Stimulated activated CD8-positive, alpha-beta memory T cell treated with anti-CD3 and anti-CD28 coated beads, Interleukin-15, amount 100 ng/mL, for 24 hours (primary cell): ENCODE measurements at places on chromosomes 6 and 20.

GRCh38 chr6:89045011-89045387 lies 35.6 kb upstream of the PNRC1 start:
- DNase-seq, result no peak

DNA sequence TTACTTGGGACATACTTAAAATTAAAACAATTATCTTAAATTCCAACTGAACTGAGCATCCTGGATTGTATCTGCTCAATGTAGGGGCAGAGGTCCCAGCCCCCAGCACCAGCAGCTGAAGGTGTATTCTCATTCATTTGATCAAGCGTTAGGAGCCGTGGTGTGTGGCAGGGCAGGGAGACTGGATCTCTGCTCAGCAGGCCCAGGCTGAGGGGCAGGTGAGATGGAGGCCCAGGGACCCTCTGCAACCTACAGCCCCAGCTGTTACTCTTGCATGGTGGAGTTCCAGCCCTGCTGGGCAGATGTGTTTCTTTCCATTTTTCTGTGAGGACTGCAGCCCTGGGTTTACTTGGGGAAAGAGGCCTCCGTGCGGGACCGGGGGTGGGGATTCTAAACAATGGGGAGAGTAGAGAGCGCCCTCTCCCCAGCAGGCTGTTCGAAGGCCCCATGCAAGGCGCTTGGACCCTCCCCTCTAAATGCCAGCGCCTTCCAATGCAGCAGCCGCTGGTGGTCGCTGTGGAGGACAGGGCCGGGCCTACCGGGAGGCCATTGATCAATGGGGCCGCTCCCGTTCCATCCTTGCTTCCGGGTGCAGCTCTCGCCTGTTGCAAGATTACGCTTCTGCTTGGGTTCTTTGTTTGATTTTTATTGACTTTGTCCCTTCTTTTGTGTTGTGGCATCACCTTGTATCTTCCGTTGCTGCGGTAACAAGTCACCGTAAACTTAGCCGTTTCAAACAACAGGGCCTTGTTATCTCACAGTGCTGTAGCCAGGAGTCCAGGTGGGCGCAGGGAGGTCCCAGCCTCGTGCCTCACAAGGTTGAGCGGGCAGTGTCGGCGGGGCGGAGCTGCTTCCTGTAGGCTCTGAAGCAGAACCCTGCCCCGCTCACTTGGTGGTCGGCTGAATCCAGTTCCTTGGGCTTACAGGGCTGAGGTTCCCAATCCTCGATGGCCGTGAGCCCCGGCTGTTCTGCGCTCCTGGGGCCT lies 134.8 kb upstream of the PHACTR3 start:
- no peak for DNase-seq

DNA sequence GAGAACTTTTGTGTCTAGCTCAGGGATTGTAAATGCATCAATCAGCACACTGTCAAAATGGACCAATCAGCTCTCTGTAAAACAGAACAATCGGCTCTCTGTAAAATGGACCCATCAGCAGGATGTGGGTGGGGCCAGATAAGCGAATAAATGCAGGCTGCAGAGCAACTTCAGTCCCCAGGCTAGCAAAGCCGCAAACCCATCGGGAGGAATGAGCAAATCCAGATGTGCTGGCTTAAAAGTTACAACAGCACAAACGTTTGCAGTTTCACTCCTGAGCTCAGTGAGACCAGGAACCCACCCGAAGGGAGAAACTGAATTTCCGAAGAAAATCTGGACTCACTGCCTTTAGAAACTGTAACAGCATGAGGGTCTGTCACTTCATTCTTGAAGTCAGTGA lies 21.9 kb upstream of the MBOAT1 start:
- no peak for DNase-seq

- DNase-seq, result peak; percentile 8
These were observed 31.9 kb downstream of the NSFL1C start for GRCh38 chr20:1434571-1435336.

DNA sequence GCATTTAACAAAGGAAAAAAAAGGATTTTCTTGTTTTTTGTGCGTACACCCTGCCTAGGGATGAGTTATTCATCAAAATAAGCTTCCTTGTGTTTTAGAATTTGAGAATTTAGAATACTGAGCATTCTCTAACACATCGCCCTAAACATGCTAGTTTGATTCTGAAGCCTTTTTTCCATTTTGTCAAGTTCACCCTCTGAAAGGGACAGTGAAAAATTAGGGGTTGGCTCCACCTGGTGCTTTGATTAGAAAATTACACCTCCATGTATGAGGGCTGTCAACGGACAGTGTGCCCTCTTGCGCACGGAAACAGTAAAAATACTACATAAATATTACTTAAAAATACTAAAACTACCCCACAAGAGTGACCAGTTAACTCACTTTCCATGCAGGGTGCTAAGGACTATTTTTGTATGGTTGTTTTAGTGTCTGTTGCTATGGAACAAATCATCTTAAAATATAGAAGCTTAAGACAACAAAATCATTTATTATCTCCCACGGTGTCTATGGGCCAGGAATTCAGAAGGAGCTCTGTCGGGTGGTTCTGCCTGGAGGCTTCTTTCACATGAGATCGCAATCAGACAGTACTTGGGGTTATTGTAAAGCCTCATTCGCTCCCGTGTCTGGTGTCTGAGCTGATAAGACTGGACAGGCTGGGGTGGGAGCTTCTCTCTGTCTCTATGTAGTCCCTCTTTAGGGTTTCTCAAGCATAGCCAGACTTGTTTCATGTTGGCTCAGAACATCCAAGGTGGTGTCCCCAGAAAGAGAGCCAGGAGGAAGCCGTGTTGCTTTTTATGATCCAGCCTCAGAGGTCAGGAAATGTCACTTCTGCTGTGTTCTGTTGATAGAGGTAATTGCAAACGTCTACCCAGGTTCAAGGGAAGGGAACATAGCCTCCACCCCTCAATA lies 41.1 kb upstream of the TMEM170B start:
- DNase-seq, result no peak

GRCh38 chr20:43682446-43682845 lies 15.5 kb downstream of the MYBL2 start:
- no peak for DNase-seq

- DNase-seq, result no peak
These were observed 40.9 kb upstream of the CITED2 start for GRCh38 chr6:139415365-139415764.

DNA sequence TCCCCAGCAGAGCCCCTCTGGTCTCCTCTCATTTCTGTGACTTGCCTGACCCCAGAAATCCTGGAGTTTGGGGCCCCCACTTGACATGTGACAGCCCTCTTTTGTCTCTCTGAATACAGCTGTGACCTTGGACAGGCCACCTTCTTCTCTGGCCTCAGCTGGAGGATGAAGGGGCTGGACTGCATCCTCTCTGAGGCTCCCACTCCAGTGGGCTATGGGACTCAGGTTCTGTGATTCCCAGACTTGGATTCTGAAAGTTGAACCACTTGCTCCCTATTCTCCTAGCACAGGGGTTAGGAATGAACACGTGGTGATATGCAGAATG lies 9.1 kb downstream of the BPIFB3 start:
- no peak for DNase-seq

- DNase-seq, result no peak
These were observed 101.0 kb downstream of the NRN1 start for GRCh38 chr6:5905431-5906339.

DNA sequence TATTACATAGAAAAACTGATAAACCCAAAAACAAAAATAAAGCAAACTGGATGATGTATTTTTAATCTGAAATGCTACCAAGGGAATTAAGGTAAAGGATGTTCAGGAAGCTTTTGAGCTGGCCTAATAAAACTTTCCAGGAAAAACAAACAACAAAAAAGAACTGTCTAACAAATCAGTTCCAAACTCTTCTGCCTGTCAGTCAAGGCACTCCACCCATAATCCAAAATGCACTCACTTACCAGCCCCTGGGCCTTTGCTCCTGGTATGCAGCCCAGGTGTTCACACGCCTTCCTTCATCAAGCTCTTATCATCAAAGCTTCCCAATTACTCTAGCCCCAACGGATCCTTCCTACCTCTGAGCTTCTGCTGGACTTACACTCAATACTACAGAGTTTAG lies 3.7 kb downstream of the EXOC2 start:
- no peak for DNase-seq

GRCh38 chr6:138107078-138107751 lies at the start of gene PERP:
Gene PERP (minus strand): TSS chr6:138107419. CDS start chr6:138107340, 79 bp downstream.
- peak; percentile 31 for DNase-seq

GRCh38 chr20:51802170-51802751 lies at the start of gene SALL4:
Gene SALL4 (minus strand): TSS chr20:51802521. CDS start chr20:51802408, 113 bp downstream.
- DNase-seq, result no peak

DNA sequence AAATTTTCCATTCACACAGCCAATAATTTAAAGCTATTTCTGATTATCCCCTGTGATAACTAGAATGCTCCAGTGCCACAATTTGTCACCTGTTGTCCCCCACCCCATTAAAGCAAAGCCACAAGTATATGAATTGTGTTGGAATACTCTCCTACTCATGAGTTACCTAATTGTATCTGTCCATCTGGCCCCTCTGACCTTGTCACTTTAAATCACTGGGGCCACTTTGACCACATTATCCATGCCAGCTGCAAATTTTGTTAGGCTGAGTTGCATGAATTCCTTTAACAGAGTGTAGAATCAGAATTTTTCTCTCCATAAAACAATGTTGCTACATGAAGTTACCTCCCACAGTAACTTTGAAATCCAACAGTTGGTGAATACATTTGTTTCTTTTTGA lies 204.6 kb downstream of the MEI4 start:
- no peak for DNase-seq

- DNase-seq, result no peak
These were observed 104.1 kb downstream of the BCKDHB start for GRCh38 chr6:80210618-80211017.

GRCh38 chr6:106118835-106119431 lies 32.8 kb downstream of the PRDM1 start:
- no peak for DNase-seq

DNA sequence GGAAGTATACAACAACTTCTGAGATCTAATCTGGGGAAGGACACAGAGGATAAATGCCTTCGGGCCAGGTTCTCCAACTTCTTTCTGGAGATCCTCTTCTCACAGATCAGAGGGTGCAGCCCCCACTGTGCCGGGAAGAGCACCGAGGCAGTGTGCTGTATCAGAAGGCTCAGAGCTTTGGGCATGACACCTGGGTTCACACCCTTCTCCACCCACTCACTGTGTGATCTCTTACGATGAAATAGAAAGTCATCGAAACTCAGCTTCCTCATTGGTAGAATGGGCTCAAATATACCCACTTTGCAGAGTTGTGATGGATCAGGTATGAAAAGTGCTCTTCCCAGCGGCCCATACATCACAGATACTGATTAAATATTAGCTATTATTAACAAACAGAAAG lies 347.5 kb upstream of the SOX4 start:
- no peak for DNase-seq

GRCh38 chr20:37526839-37527637 lies 638 bp downstream of the BLCAP start:
- DNase-seq, result no peak

DNA sequence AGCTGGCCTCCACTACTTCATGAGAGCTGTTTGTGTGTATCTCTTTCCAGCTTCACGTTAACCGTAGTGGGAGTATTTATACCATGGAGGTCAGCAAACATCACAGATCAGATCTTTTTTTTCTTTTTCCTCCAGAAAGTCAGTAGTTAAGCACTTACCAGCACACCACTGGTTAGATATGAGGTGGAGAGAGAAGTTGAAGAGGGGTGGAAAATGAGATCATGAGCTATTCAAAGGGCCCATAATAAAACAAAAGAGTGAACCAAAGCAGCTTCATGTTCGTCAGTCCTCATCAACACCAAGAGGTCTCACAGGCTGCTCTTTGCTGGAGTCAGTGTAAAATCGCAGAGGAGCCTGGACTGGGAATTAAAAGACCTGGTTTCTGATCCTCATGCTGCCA lies 125.1 kb upstream of the SGK1 start:
- no peak for DNase-seq

- no peak for DNase-seq
These were observed 41.6 kb downstream of the IYD start for GRCh38 chr6:150410399-150410798.
